Stimulated activated CD4-positive, alpha-beta T cell treated with anti-CD3 and anti-CD28 coated beads, TNF-alpha, amount 100 ng/mL, for 1 hour (primary cell): ENCODE measurements at places on chromosomes 13 and 19.

DNA sequence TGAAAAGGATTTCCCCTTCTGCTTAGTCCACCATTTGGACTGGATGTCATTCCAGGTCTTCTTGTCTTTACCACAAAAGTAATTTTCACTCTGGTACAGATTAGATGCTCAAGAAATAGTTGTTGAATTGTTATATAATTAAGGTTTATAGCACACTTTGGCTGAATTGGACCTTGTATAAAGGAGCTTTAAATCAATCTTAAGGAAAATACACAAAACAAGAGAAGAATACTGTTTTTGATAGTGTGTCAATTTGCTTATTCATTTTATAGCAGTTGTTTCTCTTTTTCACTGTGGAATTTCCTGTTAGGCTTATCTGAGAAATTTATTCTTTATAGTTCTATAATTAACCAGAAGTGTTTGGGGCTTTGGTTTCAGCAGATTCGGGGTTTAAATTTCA lies 62.7 kb upstream of the TDRD3 start:
- no peak for DNase-seq

DNA sequence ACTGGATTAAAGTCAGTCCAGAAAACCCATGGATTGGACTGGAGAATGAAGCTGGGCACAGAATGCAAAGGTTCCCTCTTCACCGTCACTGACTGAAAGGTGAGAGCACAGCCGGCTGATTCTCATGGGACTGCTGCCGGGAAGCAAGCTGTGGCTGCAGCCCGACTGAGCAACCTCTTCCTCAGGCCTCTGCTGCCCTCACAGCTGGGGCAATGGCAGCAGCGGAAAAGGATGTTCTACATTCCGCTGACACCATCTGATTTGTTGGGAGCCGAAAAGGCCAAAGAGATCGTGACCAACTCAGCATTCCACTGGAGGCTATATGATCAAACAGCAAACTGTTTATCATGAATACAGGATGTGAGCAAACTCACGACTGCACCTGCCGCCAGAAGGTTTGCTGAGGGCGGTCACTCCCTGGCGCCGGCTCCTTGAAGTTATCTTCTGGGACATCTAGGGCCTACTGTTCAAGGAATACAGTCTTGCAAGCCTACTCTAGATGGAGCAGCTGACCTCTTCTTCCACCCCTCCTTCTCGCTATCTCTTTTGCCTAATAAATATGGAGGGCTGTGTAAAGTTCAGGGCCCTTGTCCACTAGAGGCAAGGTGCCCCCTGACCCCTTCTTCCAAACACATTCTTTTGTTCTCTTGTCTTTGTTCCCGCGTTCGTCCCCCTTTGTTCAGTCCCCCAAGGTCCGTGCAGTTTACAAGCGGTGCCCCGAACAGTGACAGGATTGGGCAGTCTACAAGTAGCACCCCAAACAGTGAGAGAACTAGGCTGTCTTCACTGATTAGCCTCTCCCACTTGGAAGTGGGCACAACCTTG lies 19.6 kb upstream of the SIGLEC6 start:
- no peak for DNase-seq

DNA sequence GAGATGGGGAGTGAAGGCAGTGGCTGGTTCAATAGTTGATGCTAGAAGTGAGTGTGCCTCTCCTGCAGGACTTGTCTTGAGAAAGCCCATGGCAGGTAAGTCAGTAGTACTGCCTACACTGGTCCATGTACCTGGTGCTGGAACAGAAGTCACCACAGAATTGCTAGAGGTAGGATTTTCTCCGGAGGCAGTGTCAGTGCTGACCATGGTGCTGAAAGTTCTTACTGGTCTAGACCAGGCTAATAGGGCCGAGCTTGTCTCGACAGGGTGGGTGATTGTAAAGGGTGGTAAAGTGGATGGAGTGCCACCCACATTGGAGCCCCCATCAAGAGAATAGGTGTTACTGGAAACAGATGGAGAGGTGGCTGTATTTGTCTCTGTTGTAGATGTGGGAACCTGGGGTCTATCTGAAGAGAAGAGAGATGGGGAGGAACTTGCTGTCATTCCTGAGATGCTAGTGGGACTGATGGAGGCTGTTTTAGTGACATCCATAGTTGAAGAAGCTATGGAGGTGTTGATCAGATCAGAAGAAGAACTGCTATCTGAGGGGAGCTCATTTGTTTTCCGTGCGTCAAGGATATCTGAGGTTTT lies 36.6 kb downstream of the MUC16 start:
- no peak for DNase-seq

DNA sequence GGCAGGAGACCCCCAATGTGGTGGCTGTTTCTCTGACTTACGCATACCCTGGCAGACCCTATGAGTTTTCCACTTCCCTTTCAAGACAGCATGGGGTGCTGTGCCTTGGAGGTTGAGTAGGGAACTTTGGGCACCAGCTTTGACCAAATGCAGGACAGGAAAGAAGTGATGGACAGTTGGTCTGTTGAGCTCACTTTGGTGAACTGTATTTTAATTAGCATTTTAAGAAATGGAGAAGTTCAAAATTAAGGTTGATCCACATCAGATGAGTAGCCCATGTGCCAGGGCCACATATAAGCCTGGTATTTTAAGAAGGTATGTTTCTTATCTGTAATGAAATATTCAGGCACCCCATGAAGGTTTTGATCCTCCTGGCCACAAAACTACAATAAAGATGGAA lies 46.1 kb upstream of the RAP2A start:
- no peak for DNase-seq

GRCh38 chr19:6588508-6589345 lies 2.2 kb downstream of the CD70 start:
- no peak for DNase-seq

DNA sequence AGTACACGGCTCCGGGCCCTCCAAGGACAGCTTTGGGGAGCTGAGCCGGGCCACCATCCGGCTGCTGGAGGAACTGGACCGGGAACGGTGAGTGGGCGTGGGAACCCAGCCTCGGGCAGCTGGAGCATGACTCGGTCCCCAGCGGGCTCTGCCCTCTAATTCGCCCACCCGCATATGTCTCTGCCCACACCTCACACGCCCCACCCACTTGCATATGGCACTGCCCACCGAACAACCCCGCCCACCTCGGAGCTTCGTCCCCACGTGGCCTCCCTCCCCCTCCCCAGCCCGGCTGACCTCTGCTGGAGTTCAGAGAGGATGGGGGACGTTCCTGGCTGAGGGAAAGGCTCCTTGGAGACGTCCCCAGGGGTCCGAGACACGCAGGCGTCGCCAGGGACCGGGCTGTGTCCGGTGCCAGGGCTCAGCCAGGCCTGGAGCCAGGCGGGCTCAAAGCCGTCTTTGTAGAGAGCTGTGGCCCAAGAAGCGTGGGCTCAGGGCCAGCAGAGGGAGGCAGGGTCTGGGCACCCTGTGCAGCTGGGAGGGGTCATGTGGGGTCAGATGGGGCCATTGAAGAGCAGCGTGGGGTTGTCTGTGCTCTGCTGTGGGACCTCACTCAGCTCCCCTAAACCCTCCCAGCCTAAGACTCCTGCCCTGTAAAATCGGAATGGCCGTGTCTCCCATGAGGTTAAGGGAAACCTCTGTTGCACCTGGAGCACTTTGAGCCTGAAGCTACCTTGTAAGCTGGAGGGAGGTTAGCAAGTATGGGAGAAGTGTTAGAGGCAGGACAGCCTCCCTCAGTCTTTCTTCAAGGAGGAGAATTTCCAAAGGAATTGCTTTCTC lies 3.8 kb downstream of the APC2 start:
- no peak for DNase-seq

- DNase-seq: no peak
Measured at GRCh38 chr13:112870051-112870331, 99.0 kb upstream of the MCF2L start.
